H4 (cell line): ENCODE measurements at places on chromosomes 12 and 14. TPM values are rescaled to one million over a fixed set of nuclear protein-coding genes. Genes with fewer than 3 reads are reported as not detected.

- DNase-seq: no peak
Observed at GRCh38 chr14:52827426-52827825, 36.0 kb upstream of the GNPNAT1 start.

GRCh38 chr12:105485921-105486320 lies 155.4 kb downstream of the C12orf75 start:
- DNase-seq: no peak

DNA sequence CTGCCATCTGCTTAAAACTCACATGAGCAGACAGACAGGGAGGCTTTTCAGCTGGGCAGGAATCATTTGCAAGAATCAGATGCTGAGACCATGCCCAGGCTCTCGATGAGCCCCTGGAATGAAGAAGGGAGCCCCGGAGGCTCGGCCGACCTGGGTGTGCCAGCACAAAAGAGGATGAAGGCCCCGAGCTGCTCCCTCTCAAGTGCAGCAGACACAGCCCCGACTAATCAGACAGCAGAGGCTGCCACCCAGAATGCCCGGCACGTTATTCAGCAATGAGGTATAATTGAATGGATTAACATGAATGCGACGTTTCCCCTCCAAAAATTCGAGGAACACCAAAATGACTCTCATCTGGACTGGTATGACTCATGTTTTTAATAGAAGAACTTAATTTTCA lies 58.9 kb downstream of the BCL11B start:
- DNase-seq: no peak

DNA sequence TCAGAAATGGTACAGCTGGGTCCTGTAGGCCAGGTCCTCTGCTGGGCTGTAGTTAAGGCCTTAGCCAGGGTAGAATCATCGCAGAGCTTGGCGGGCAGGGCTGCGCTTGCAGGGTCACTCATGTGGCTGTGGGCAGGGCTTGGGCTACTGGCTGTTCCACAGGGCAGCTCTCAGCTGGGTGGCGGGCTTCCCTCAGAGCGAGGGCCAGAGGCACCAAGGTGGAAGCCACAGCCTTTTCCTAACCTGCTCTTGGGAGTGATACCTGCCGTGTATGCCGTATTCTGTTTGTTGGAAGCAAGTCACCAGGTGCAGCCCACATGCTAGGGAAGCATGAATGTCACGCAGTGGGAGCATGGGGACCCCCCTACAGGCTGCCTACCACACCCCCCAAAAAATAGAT lies 69.8 kb upstream of the RIN3 start:
- DNase-seq: no peak

DNA sequence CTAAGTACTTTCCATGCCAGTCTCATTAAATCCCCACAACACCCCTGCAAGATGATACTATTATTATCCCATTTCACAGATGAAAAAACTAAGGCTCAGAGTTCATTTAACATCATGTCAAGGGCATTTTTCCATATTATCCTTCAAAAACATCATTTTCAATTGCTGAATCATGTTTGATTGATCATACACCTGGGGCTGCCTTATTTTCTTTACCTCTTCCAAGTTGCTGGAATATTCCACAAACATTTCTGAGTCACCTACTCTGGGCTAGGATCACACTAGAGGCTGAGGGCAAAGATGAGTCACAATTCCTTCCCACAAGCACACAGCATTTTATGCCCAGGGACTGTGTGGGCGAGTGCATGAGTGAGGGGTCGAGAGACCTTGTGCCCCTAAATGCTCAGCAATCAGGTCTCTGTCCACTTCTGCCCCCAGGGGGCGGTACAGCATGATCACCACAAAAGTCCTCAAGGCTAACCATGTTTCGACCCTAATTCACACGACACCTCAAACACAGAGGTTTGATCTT lies 14.1 kb upstream of the TMEM119 start:
- peak; percentile 50 for DNase-seq

DNA sequence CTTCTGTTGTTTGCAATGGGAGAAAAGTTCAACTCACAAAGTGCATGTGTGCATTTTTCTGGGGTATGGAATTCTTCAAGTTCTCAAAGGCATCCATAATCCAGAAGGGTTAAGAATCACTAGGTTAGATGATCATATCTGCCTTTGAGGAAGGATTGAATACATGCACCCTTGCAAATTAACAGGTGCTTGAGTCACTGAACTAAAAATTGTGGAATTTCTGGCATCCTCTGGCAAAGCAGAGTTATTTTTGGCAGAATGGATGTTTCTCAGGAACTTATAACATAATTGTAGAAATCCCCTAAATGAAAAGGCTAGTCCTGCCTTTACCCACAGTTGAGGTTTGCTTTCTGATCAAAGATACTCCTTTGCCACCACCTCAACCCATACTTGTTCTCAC lies 136.5 kb upstream of the DYRK2 start:
- no peak for DNase-seq

MYH6 gene
- not detected in 2 replicates for total RNA-seq
